Stimulated activated CD8-positive, alpha-beta memory T cell treated with anti-CD3 and anti-CD28 coated beads, Interleukin-2, amount 100 ng/mL, for 1 hour (primary cell): ENCODE measurements at places on chromosomes 4 and X.

DNA sequence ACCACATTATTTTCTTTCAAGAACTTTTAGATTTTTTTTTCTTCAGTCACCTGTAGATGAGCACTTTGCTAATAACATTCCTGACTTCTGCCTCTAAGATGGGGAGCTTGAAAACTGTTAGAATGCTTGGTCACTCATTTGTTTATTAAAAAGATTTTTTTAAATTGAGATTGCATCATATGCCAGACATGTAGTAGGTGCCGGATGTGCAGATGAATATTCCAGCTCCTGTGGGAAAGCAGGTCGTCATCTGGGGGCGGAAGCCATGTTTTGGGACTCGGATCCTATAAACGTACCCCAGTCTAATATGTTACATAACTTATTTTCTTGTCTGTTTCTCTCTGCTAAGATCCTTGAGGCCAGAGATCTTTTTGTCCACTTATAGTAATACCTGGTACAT lies 236.8 kb downstream of the ARHGAP10 start:
- DNase-seq: no peak

DNA sequence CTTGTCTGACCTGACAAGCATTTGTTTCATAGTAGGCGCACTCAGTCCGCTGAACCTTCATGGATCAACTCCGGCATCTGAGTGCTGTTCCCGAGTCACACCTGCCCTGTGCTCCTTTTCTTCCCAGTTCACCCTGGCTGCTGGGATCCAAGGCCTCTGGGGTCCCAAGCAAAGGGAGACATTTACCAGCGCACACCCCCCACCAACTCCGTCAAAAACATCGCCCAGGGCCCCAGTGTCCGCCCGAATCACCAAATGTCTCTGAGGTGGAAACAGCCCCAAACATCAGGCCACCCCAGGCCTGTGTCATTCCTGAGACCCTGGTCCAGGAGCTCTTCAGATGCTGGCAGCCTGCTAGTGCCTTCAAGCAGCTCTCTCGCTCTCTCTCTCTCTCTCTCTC lies 5.1 kb downstream of the BLOC1S4 start:
- DNase-seq: no peak

DNA sequence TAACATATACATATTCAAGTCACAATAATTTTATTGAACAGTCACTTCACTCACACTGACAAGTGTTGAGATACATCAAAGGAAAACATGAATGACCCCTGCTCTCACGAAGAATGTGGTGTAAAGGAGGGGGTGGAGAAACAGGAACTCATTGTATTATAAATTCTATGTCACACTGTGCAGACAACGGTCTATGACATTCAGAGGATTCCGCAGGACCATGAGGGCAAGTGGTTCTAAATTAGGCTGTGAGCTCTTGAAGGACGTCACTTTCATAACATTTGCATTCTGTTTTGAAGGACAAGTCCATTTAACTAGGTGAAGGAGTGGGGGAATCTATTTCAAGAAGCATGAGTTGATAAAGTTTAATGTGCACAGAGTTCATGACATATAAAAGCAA lies 415.2 kb upstream of the HS3ST1 start:
- no peak for DNase-seq

DNA sequence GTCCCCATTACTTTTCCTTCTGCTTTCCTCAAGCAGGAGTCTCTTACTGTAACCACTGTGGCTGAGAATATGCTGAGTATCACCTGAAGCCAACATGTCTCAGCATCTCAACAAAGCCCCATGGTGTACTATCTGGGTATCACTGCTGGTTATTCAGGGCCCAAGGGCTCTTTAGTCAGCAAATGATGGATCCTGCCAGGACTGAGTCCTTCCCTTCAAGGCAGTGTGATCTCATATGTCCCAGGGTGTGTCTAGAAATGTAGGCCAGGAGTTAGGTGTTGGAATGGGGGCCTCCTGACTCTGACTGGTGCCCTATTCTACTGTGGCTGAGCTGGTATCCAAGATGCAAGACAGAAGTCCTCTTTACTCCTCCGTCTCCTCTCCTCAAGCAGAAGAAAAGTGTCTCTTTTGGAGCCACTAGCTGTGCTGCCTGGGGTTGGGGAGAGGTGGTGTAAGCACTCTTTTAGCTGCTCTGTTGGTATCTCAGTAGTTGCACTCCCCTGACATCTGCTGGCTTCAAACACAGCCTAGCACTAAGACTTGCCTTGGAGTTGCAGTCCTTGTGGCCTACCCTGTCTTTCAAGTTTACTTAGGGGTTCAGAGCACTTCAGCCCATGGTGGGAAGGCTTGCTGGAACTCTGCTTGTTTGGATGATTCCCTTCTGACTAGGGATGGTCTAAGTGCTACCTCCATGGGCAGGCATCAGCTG lies 28.6 kb downstream of the OCIAD2 start:
- DNase-seq: no peak

GRCh38 chr4:40622913-40623312 lies 6.8 kb downstream of the RBM47 start:
- no peak for DNase-seq
